ENCODE measurements at places on chromosomes 12 and 14.

DNA sequence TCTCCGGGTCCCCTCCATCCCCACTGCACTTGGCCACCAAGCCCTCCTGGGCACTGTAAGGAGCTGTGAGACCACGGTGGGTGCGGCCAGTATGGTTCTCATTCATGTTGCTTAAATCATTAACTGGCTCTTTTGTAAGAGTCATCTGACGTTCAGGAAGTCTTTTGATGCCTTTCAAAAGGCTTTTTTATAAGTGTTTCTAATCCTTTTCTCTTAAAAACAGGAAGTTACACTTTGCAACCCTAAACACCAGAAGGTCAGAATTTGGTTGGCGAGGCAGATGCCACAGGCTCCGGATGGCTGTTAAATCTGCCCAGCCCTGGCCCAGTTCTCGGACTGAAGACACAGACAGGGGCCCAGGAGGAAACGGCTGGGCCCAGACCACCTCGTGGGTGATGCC is 26.1 kb upstream of the DIO3 start:
- DNase-seq, result no peak

- no peak for DNase-seq
Measured at GRCh38 chr12:110913119-110914056, 7.0 kb downstream of the MYL2 start.

DNA sequence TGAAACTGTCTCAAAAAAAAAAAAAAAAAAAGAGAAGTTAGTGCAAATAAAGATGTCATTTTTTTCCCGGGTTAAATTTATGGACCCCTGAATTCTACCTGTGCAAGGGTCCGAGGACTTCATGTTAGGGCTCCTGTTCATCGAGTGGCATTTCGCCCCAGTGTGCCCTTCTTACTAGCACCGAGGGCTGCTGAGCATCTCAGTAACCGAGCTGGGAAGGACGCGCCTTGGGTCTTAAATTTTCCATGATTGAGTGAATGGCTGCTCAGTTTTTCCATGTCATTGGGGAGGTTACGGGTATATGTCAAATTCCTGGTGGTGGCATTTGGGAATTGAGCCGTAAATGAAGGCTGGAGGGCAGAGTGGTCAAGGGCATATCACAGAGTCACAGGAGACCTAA is 34.9 kb upstream of the MAP1LC3B2 start:
- no peak for DNase-seq

DNA sequence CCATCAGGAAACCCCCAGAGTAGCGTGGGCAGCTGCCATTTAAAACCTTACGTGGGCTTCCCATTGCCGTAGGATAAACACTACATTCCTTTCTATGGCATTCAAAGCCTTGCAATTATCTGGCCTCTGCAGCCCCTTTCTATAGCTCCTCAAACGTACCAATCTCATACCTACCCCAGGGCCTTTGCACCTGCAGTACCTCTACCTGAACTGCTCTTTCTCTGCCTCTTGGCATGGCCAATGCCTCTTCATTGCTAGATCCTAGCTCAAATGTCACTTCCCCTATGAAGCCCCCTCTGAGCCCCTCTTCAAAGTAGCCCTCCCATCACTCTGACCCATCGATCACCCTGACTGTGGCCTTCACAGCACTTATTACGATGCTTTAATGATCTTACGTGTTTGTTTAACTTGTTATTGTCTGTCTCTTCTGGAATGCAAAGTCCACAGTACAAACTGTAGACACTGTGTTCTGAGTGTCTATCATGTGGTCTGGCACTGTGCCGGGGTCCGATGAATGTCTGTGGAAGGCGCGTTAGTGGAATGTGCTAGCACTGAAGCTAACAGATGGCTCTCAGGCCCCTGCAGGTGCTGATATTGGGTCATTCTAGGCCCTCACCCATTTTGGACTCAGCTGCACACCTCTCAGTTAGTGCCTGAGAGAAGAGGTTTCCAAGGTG is 157.3 kb upstream of the NOS1 start:
- DNase-seq, result no peak

GRCh38 chr14:77212943-77213678 is 31.5 kb downstream of the TMEM63C start:
- DNase-seq, result peak; percentile 30

GRCh38 chr12:117970334-117970733 is 1.5 kb upstream of the KSR2 start:
- no peak for DNase-seq

DNA sequence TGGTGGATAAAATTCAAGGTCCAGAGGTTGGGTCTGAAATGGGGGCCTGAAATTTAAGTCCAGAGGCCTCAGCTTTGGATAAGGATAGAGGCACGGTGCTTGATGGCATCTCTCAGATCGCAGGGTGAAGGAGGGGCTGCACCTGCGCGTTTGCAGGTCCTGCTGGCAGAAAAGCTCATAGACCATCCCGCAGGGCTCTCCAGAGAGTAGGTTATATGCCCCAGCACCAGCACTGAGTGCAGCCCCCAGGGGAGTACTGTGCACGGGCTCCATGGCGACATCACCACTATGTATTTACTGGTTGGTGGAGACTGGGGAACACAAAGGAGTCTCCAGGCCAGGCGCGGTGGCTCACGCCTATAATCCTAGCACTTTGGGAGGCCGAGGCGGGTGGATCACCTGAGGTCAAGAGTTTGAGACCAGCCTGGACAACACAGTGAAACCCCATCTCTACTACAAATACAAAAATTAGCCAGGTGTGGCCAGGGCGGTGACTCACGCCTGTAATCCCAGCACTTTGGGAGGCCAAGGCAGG is 4.3 kb upstream of the CD63 start:
- no peak for DNase-seq

- no peak for DNase-seq
Measured at GRCh38 chr12:49470986-49471385, 67.8 kb upstream of the KCNH3 start.

- no peak for DNase-seq
Measured at GRCh38 chr12:10027721-10028120, 2.8 kb upstream of the CLEC9A start.

GRCh38 chr12:85310025-85310424 is 30.0 kb downstream of the ALX1 start:
- no peak for DNase-seq

- DNase-seq, result no peak
Measured at GRCh38 chr12:131988054-131988796, 38.5 kb downstream of the EP400 start.

DNA sequence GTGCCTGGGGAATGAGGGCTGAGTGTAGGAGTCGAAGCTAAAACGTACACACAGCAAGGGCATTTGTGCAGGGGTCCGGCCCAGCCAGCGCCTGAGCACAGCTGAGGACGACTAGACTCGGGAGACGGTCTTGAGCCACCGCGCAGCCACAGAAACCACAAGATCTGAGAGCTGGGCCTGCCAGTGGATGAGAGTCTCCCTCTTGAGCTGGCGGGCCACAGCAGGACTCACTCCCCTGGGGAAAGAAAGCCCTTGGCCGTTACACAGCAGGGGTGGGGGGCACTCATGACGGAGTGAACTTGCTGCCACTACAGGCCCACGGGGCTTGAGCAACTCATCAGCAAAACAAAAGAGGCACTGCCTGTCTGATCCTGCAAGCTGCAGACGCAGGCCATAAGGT is 23.0 kb downstream of the STX2 start:
- no peak for DNase-seq

- no peak for DNase-seq
Measured at GRCh38 chr14:64292197-64292596, 2.0 kb downstream of the ESR2 start.

- no peak for DNase-seq
Measured at GRCh38 chr12:29088611-29089219, 60.4 kb upstream of the FAR2 start.

- no peak for DNase-seq
Measured at GRCh38 chr12:59927032-59927431, 331.2 kb downstream of the SLC16A7 start.

DNA sequence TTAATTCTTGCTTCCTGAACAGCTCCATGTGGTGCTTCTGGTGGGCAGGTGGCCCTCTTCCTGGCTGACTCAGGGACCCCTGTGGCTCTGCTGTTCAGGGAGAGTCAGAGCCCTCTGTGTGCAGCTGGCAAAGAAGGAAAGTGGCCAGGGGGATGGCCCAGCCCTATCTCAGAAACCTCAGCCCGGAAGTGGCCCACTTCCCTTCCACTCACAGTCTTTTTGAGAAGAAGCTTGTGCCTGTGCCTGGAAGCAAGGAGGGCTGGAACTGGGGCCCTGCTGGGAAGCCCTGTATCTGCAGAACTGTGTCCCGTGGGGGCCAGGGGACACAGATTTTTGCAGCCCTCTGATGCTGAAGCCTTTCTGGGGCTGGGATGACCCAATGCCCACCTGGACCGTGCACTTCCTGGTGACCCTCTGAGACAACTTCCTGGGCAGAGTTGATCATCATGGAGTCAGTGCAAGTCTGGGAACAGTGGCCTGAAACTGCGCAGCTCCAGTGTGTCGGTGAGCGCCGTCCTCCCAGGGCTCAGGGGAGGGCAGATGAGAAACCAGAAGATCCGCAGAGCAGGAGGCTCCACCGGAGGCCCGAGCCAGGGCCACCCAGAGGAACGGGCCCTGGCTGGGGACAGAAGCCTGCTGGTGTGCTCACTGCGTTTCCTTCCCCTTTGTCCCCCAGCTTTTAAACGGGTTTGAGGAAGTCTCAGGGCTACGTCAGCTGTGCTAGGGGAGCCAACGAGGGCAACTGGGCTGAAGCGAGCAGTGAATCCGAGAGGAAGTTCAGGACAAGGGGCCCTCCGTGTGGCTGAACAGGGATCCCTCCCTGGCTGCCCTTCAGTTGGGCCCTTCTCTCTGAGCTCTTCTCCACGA is 217.4 kb upstream of the RTL1 start:
- DNase-seq, result no peak

DNA sequence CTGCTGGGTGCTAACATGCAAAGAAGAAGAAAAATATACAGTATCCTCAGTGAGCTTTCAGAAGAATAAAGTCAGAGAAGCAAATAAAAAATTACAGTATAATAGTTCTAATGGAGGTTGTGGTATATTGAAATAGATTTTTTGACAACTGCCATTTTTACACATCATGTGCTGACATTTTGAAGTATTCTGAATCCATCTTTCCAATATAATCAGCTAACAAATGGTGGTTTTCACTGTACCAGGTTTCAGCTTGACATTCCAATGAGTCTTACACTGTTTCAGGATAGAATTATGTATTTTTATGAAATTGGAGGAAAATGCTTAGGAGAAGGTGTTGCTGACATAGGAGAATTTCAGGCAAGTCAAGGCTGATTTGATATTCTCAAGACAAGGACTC is 26.3 kb upstream of the TBC1D30 start:
- DNase-seq, result no peak

GRCh38 chr14:106840258-106840657 is 1313.9 kb downstream of the TMEM121 start:
- DNase-seq, result no peak

- no peak for DNase-seq
Measured at GRCh38 chr14:35252451-35252868, 39.7 kb upstream of the PSMA6 start.

DNA sequence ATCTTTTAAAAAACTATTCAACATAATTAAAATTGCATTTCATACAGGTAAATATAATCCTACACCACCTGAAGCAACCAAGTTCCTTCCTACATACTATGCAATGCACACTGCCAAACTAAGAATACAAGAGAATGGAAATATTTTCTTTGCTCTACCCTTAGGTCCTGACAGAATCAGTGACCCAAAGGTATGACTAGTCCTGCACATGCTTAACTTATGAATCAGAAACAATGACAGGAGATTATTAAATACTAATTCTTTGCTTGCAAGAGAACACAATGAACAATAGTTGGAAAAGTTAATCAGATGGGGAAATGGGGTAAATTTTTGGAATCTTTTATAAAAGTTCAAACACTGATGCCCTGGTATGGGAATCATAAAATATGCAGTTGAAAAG is 220.1 kb downstream of the SOX5 start:
- DNase-seq, result no peak

All from stimulated activated CD4-positive, alpha-beta T cell treated with anti-CD3 and anti-CD28 coated beads, Interleukin-12 subunit alpha, Interleukin-12 subunit beta, amount 100 ng/mL, for 24 hours (primary cell).